GM06990 (cell line): ENCODE measurements at places on chromosomes 6 and 20.

DNA sequence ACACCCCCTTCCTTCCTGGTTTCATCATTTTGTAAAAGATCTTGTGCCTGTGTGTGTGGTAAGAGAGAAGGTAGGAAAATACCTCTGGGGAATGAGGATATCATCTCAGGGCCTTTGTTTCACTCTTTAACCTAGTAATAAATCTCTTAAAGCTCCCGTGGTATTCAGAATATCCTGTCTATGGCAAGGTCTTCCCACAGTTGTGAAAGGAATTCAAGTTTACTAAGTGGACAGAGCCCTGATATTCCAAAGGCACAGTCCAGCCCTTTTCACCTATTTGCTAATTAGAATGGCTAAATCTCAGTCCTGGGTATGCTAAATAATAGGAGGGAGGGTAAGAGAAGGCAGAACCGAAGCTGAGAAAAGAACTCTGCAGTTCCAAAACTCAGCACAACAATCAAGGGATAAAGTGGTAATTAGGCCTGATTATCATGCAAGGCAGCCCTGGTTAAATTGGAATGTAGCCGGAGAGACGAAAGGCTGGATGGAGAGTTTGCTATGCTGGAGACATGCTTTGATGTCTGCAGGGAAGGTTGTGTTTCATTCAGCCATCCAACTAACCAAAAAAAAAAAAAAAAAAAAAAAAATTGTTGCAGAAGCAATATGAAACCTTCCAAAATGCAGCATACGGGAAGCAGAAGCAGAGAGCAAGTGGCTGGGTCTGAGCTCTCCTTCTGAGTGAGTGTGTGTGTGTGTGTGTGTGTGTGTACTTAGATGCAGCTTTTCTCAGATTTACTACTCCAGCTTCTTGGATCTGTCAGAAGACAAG is 28.5 kb upstream of the PIM1 start:
- no peak for DNase-seq

DNA sequence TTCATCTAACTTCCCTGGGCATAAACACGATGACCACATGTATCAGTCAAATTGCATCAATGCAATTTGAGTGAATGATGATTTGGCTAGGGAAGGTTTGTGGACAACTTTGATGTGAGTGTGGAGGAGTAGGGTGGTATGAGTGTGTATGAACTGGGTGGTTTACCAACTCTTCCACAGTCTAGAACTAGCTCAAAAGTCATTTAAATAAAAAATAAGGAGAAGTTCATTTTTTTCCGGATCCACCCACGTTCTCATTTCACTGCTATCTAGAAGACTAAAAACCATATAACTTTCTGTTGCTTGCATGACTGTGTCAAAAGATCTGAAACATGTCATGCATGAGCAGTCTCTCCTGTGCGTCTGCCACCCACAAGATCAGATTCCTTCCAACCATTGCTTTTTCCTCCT is 23.6 kb downstream of the SLC35D3 start:
- DNase-seq, result no peak

GRCh38 chr6:36533321-36533720 is 14.0 kb downstream of the STK38 start:
- DNase-seq, result no peak

- DNase-seq, result no peak
Measured at GRCh38 chr6:54900666-54901065, 54.1 kb downstream of the FAM83B start.

GRCh38 chr20:24277196-24277595 is 192.2 kb upstream of the SYNDIG1 start:
- no peak for DNase-seq

DNA sequence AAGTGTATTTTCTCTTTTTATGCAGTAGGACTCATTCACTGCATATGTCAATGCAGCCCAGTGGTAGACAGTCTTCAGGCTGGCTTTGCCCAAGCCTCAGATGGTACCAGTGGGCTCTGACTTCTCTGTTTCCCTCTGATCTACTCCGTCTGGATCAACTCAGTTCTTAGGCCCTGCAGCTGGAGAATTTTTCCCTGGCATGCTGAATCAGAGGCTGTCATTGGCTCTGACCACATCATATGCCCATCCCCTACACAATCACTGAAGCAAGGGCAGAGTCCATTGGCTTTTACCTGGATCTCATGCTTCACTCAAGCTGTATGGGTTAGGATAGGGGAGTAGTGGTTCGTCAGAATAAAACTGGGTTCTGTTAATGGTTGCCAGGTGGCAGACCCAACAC is 57.8 kb downstream of the KIZ start:
- no peak for DNase-seq
